ENCODE measurements at places on chromosomes 11 and 22.

DNA sequence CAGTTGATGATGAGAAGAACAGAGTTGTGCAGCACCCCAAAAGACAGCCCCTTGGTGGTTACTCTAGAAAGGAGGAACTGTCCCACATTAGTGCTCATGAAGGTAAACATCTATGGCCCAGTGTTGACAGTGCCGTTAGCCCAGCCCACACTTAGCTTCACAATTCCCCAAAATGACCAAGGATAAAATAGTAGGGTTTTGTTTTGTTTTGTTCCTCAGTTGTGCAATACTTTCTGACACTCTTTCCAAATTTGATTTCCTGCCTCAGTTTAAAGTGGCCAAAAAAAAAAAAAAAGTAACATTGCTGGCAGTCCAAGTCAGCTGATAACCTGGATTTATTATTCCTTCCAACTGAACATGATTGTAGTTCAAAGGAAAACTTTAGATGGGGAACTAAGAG lies 269.4 kb downstream of the TMEM135 start:
- no peak for DNase-seq

- DNase-seq = no peak
Measured at GRCh38 chr22:39631381-39632286, 61.1 kb downstream of the CACNA1I start.

DNA sequence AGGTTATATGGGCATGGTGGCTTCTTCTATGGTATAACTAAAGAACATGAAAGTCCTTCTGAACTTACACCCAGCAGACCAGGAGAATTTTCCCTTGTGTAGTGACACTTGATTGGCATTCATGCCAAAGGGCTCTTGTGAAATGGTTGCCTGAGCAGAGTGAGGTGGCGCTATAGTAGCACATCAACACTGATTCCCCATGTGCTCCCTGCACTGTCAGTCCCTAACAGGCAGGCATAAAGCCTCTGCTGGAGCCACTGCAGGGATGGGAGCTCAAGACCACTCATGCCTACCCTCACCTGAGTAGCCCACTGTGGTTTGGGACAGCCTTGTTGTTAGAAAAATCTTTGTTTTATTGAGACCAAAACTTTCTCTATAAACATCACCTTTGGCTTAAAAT lies 92.6 kb upstream of the LIN7C start:
- no peak for DNase-seq

DNA sequence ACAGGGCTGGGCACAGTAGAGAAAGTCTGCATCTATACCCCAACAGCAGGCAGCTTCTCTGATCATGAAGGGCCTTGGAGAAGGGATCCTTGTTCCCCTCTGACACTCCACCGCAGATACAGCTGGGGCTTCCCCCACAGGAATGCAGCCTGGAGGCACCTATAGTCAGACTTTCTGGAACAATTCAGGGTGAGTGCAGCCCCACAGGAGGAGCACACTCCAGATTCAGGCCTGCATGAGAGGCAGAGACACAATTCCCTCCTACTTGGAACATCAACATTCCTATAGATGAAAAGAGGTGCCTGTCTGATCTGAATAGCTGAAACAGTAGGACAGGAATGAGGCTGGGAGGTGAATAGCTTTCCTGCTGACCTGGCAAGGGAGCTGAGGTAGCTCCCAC lies 1298.0 kb upstream of the CNTN5 start:
- no peak for DNase-seq

GRCh38 chr22:44919691-44920090 lies 90.1 kb downstream of the PHF21B start:
- no peak for DNase-seq
